ENCODE measurements at places on chromosomes 2 and 18.

- no peak for DNase-seq
Measured at GRCh38 chr18:10417664-10418063, 36.8 kb upstream of the APCDD1 start.

- DNase-seq = no peak
Measured at GRCh38 chr2:191846515-191847476, at the start of gene CAVIN2. Gene CAVIN2 (minus strand): TSS chr2:191847088. CDS start chr2:191846925, 163 bp downstream.

GRCh38 chr18:55097456-55098170 lies 138.4 kb upstream of the CCDC68 start:
- no peak for DNase-seq

- no peak for DNase-seq
Measured at GRCh38 chr2:1968209-1968987, 224.1 kb upstream of the PXDN start.

DNA sequence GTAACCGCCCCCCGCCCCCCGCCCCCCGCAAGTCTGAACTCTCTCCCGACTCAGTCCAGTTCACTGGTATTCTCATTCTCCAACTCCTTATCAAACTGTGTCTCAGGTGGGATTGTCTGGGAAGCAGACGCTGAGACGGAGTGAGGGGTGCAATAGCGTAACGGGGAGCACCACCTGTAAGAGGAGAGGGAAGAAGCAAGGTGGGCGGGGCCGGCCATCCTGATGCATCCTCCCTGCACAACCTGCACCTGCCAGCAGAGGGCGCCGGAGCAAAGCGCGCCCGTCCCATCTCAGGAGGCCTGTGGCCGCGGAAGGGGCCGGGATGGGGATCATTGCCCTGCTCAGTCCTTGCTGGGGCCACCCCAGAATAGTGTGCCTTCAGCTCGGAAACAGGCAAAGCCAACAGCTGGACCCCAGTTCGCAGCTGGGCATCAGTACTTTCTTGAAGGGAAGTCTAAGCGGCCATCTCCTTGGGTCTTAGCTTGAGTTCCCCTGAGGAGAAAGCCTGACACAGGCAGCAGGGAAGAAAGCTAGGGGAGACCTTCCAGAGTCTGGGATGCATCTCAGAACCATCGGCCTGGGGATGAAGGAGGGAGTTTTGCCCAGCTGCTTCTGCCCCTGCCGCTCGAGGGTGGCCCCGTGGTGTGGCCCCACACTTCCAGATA lies 208.0 kb downstream of the TFCP2L1 start:
- peak; percentile 50 for DNase-seq

DNA sequence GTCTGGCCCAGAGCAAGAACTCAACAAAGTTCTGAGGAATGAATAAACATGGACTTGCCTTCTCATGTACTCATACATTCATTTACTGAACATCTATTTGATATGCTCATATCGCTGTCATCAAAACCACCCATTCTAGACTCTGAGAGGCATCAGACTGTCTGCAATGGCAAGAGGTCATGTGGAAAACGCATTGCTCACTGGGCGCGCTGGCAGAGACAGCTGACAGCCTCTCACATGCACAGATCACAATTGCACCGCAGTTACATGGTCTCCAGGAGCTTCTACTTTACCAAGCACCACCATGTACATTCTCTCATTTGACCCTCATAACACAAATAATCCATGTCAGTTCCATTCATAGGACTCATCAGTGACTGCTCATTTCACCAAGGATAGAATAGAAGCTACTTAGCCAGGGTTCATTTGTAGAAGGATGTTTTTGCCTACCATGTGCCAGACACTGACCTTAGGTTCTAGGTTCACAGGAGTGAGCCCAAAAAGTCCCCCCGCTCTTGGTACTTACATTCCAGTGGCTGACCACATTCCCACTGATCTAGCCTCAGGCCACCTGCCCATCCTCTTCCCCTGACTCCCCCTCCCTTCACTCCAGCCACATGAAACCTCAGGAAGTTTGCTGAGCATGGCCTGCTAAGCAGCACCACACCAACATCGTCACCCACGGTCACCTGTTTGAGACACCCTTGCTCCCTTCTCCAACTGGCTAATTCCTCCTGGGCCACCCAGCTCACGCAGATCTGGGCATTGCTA lies 6.1 kb downstream of the FAM124B start:
- no peak for DNase-seq

- DNase-seq = no peak
Measured at GRCh38 chr2:22729466-22729865, 655.5 kb upstream of the KLHL29 start.

DNA sequence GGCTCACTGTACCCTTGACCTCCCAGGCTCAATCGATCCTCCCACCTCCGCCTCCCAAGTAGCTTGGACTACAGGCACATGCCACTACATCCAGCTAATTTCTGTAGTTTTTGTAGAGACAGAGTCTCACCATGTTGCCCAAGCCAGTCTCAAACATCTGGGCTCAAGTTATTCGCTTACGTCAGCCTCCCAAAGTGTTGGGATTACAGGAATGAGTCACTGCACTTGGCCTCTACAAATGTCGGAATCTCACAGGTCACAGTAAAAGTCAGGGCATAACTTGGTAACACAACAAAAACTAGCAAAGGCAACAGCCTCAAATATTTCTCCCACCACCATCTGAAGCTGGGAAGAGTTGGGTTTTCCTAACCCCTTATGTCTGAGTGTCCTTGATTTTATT lies 25.3 kb downstream of the SCG2 start:
- DNase-seq = no peak

- no peak for DNase-seq
Measured at GRCh38 chr2:224909885-224910573, 132.2 kb downstream of the DOCK10 start.

DNA sequence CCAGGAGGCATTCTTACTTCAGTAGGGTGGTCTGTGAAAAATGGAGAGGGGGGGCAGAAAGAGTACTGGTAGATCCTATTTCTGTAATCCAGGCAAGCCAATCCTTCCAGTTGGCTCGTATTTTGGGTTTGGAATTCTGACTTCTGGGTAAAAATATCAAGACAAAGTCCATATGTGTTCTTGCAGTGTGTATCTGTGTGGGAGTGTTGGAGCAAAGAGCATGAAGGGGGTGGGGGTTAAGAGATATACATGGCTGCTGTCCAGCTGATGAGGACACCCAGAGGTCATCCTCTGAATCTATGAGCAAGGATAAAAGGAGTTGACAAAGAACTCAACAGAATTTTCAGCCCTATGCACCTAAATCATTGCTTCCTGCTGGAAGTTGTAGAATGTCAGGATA lies 375.8 kb upstream of the PIK3C3 start:
- DNase-seq = no peak

DNA sequence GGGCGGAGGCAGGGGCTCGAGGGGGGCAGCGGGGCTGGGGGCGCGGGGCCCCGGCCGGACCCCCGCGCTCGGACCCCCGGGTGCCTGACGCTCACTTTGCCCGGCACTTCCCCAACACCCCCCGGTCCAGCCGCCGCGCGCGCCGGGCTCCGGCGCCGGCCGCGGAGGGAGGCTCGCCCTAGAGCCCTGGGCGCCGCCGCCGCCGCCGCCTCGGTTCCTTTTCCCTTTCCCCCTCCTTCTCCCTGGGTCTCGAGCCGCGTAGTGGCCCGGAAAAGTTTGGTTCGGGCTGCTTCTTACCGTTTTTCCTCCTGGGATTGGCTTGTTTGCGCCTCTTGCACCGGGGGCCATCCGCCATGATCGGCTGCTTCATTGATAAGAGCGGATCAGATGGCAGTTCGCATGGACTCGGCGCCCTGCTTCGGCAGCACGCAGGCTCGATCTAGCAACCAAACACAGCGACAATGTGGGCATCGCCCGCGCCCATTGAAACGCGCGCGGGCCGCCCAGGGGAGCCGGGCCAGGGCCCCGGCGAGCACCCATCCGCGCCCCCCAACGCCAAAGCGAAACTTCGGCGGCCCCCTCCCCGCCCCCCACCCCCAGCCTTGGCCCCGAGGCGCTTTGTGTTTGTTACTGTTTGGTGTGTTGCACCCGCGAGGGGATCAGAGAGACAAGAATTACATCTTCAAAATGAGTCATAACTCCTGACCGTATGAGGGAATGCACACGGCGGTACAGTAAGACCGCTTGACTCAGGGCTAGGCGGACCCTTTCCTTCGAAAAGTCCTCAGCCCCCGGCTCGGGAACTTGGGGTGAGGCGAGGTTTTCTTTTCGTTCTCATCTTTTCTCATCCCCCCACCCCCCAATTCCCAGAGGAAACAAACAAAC lies 2.7 kb downstream of the ZEB2 start:
- no peak for DNase-seq

- DNase-seq = no peak
Measured at GRCh38 chr2:64478502-64479230, 24.7 kb downstream of the LGALSL start.

GRCh38 chr2:236105955-236106607 lies 62.1 kb downstream of the GBX2 start:
- no peak for DNase-seq

DNA sequence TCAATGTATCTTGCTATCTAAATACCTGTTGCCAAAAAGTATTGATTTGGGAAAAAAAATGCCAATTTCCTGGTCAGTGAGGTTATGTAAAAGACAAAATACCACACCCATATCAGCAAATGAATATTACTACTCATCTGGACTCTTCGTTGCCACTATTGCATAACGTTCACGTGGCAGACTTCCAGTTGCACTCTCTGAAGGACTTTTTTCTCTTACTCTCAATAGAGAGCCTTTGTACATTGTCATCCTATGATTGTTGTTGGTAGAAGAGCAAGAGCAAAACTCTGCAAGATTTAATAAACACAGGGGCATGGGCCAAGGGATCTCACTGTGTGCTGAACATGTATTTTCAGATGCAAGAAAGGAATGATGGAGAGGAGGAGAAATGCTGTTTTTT lies 689.8 kb downstream of the MBD2 start:
- no peak for DNase-seq

GRCh38 chr18:58484989-58485981 lies 143.6 kb downstream of the ALPK2 start:
- no peak for DNase-seq
